ENCODE measurements at places on chromosomes 6 and 20. TPM values are rescaled to one million over a fixed set of nuclear protein-coding genes. Genes with fewer than 3 reads are reported as not detected.

DNA sequence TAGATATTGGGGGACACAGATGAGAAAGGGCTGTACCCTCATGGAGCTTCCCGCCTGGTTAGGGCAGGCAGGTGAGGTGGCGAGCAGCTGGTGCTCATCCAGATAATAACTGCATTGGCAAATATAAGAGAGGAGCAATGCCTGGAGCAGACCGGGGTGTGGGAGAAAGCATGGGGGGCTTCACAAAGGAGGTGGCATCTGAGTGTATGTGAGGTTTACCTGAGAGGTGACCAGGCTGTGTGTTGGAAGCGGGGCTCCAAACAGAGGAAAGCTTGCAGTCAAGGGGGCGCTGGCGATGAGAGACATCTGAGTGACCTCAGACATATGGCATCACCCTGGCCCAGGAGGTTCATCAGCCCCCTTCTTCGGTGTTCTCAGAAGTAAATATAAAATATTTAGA lies 72.1 kb upstream of the PMEPA1 start:
- no peak for DNase-seq

DNA sequence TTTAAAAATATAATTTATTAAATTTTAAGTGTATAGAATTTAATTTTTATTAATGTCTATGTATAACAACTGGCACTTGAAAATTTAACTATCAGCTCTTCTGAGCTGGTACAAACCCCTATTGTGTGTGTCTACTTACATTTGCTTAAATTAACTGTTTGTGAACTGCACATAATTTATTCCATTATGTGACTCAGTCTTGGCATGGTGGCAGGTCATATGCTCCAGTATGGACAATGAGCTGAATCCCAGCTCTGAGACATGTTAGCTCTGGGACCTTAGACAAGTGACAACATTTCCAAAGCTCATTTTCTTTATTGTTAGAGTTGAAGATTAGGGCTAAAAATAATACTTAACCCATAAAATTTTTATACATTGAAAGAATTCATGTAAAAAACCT lies 526.1 kb upstream of the MARCKS start:
- DNase-seq, result no peak

- DNase-seq, result no peak
These were observed 46.7 kb upstream of the CARMIL1 start for GRCh38 chr6:25232479-25232878.

GRCh38 chr6:84089081-84089480 lies 55.5 kb downstream of the MRAP2 start:
- DNase-seq, result no peak

DNA sequence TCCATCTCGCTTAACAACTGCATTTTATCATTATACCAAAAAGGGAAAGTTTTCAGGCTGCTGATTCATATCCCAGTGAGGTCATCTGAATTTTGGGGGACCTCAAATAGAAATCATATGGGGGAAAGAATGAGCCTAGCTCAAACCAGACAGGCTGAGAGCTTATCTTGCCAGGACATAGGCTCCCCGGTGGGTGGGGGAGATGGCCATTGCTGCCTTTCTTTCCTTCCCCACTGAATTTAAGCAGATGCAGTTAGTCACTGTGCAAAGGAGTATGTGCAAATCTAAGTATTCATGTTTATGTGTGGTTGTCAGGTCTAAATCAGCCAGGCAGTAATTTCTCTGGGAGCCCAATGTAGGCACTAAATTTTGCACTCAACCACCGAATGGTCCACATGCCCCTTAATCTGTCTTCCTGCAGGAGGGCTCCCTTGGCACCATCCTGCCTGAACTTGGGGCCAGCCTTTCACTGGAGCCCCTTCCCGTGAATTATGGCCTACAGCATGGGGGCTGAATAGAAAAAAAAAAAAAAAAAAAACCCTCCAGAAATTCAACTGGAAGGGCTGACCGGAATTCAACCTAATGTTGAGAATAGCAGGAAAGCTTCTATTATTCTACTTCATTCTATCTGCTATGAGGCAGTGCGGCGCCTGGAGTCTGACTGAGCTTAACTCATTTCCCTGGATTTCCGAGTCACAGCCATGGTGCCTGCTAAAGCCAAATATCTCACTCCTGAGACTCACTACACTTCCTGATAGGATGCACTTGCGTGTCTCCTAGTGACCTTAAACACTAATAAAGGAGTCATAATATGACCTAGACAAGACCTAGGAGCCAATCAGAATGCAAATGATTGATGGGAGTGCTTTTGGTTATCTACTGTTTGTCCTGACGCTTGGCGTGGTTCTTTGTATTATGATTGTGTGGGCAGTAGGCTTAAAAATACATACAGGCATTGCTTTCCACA lies 161.5 kb upstream of the HEY2 start:
- no peak for DNase-seq

Gene MEI4
- not detected for polyA plus RNA-seq

Data from sigmoid colon (tissue), 7 donors.